Stimulated activated CD4-positive, alpha-beta T cell treated with anti-CD3 and anti-CD28 coated beads, Interleukin-2, amount 100 ng/mL, for 48 hours (primary cell): ENCODE measurements at places on chromosomes 7 and 10.

- no peak for DNase-seq
Measured at GRCh38 chr7:41942468-41943093, 239.7 kb upstream of the INHBA start.

- DNase-seq = no peak
Measured at GRCh38 chr7:148972375-148972774, 55.9 kb downstream of the PDIA4 start.

GRCh38 chr7:37577412-37577811 lies 106.2 kb upstream of the GPR141 start:
- DNase-seq = no peak

DNA sequence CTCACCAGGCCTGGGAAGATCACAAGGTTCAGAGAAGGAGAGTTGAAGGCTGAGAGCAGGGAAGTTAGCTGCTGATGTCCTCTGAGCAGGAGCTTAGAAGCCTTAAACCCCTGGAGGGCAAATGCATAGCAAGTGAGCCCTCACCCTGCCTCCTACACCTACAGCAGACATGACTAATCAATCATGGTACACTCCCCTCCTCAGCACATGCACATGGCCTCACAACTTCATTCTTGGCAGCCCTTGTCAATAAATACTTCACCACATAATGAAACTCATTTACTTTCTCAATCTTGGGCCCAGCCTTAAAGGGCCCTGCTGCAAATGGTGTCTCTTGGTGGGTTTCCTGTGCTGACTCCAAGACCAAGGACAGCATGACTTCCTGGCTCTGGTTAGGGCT lies 12.9 kb downstream of the MMRN2 start:
- no peak for DNase-seq

- DNase-seq = no peak
Measured at GRCh38 chr7:27346531-27347275, 104.1 kb downstream of the EVX1 start.

- peak; percentile 29 for DNase-seq
Measured at GRCh38 chr7:105782391-105783042, 93.9 kb downstream of the ATXN7L1 start.

GRCh38 chr10:95788830-95789229 lies 32.9 kb downstream of the ENTPD1 start:
- no peak for DNase-seq

GRCh38 chr7:47677664-47678063 lies 95.8 kb upstream of the TNS3 start:
- DNase-seq = no peak

DNA sequence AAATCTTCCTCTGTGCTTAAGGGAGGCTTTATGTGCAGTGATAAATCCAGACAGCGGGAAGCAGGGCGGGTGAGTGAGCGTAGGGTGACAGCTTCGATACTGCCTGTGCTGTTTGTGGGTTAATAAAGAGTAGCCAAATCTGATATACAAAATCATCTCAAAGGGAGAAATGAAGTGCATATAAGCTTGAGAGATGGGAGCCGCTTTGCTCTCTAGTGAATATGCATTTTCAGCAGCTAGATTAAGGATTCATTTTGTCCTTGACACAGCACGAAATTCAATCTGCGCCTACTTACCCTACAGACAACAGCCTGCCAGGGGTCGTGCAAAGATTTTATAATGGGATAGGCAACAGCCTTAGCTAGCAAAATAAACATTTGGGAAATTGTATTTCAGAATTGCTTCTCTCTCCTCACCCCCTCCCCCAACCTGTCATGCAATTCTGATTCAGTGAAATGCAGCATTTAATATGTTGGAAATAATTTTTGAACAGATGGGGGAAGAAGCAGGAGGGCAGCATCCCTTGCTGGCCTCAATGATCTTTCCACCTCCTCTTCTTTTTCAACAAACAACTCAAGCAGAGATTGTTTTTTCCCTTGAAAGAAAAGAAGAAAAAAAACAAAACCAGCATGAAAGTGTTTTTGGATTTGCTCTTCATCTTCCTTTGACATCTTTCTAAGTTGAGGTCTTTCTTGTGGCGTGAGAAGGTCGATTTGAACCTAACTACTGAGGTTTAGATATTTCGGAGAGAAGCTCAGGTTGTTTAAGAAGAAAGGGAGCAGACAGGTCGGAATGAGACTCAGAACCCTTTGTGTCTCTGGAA lies 117.9 kb downstream of the AOAH start:
- DNase-seq = no peak

- DNase-seq = no peak
Measured at GRCh38 chr7:138126928-138127327, 50.7 kb downstream of the AKR1D1 start.

DNA sequence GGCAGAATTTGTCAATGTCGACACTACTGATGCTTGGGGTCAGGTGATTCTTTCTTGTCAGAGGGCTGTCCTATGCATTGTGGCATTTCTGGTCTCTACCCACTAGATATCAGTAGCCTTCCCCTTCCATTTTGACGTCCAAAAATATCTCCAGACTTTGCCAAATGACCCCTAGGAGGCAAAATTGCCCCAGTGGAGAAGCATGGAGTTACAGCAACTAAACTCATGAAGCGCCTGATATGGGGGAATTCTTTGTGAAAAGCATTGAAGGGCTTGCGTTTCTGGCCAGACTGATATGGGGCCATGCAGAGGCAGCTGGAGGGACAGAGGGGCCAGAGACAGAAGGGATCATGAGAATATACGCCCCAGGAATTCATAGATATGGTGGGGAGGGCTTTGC lies 43.6 kb downstream of the ADRB1 start:
- DNase-seq = no peak

DNA sequence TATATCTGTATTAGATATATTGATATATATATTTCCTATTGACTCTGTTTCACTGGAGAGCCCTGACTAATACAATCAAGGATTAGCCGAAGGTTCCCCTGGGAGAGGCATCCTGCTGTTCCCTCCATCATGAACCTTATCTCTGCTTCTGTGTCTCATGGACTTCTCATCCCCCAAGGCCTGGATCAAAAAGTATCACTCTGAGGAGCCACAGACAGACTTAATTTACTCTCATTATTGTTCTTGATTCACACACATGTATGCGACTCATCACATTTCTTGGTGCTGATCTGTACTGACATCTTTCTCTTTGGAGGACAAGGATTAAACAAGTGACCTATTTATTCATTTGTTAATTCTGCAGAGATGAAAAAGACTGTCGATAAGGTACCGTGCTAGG lies 550.2 kb downstream of the KCNMA1 start:
- DNase-seq = no peak

DNA sequence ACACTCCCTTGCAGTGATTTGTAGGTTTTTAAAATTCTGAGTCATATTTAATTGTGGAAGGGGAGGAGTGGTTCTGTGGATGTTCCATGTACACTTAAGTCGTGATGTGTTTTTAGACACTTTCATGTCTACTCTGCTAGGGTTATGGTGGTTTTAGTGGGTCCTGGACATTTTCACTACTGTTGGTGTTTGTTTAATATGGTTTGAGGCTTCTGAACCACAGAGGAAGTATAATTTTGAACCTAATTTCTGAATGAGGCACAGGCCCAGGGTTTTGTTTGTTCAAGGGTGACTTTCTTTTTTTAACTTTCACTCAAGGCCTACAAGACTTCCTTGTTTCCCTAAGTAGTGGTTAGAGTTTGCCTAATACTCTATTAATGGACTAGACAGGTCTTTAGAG lies 13.3 kb downstream of the SLC26A5 start:
- no peak for DNase-seq

- DNase-seq = no peak
Measured at GRCh38 chr7:11625669-11626068, 206.3 kb downstream of the THSD7A start.

- peak; percentile 44 for DNase-seq
Measured at GRCh38 chr7:1532456-1533254, 2.2 kb downstream of the MAFK start.

- no peak for DNase-seq
Measured at GRCh38 chr7:70614237-70615045, 517.5 kb upstream of the GALNT17 start.

DNA sequence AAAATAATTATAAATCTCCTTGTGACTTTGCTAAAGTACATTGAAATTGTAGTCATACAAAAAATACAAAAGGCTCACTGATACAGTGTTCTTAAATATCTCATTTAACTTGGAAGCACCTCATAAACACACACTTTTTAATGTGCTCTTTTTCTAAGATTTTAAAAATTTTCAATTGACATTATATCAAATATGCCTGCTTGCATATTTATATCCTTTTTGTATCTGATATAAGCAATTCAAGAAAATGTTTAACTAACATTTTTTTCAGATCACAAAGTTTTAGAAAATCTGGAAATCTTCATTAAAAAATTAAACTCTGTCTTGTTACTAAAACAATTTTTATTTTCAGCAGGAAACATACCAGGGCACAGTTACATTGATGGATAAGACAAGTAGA lies 661.5 kb downstream of the REEP3 start:
- DNase-seq = no peak

DNA sequence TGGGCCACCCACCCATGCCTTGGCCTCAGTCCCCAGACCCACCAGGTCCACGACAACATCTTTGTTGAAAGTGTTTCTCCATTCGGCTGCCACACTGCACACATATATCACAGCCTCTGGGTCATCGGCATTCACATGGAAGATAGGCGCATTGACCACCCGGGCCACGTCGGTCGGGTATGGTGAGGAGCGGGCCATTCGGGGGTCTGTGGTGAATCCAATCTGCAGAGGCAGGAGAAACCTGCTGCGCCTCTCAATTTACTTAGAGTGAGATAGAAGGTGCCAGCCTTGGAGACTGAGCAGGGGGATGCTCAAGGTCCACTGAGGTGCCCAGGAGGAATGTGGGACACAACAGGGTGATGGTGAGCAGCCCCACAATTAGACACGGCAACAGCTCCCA lies 16.4 kb downstream of the OGDHL start:
- DNase-seq = no peak

DNA sequence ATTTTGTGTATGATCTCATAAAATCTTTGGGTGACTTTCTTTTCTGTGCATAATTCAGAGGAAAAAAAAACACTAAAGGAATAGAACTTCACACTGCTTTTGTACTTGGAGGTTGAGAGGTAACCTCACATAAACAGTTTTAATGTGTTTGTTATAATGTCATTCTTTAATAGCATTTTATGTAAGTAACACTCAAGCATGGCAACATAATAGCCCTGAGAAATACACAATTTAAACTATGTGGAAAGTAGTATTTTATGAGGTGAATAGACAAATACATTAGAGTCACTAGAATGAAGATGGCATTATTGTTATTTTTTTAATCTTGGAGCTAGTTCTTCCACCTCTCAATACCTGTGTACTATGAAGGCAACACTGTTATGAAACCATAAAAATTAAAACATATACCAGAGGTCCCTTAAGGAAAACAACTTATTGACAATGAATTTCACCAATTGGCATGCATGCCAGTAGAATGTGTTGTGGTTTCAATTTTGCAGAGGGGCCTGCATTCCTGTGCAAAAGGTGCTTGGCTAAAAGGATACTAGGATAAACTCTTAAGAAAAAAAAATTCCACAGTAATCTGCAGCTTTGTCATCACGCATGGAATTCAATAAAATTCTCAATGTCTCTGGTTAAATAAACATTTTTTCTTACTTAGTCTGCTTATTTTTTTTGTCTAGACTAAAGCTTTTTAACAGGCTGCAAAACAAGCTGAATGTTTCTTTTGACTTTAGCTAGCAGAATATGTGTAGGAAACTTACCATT lies 102.5 kb downstream of the CD36 start:
- no peak for DNase-seq

DNA sequence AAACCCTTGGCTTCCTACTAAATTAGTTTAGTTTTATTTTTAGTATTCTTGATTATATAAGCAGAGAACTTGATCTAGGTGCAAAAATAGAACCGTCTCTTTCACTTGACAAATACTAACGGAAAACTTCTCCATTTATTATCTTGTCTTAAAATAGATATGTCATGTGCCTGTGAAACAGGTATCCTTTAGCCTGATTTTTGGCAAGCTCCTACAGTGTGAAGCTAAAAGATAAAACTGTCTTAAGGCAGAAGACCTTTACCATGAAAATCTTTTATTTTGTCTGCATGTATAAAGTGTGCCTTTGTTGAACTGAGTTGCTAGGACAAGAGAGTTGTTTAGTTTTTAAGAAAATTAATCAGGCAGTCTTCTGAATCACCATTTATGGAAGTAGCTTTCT lies 90.6 kb downstream of the CYP51A1 start:
- DNase-seq = no peak

DNA sequence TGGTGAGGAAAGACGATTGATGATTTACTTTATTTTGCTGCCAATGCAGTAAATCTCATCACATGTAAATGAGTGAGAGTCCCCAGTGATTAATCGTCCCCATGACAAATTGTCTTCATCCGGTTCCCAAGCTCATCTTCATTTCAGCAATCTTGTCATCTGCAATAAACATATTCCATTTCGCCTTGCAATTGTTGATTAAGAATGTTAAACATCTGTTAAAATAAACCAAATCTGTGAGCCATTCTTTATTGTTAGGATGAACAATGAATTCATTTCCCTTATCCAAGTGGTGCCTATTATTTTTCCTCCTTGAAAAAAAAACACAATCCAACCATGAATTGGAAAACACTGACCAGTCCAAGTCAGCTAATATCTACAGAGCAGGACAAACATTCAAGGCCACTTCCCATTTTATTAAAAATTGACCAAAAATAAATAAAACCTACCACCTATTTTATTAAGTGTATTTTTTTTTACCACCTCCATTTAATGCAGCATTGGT lies 36.5 kb downstream of the NPS start:
- DNase-seq = no peak

GRCh38 chr7:96080027-96080426 lies 241.9 kb downstream of the SLC25A13 start:
- DNase-seq = no peak

- DNase-seq = no peak
Measured at GRCh38 chr7:16589881-16590280, 55.7 kb downstream of the ANKMY2 start.

DNA sequence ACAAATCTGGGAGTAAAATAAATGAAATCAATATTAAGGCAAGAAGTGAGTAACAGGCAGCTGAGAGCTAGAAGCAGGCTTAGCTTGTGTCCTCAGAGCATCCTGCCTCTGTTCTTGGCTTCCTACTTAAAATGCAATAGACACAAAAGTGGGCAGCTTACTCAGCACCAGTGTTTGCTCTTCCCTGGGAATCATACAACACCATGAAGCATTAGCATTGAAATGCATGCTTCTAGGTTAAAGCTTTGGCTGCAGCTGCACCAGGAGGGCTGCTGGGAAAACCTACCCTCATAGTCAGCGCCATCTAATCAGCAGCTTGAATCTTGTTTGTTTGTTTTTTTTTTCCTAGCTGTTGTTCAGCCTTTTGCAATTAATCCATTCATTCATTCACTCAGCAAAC lies 104.2 kb upstream of the VWC2 start:
- DNase-seq = no peak

DNA sequence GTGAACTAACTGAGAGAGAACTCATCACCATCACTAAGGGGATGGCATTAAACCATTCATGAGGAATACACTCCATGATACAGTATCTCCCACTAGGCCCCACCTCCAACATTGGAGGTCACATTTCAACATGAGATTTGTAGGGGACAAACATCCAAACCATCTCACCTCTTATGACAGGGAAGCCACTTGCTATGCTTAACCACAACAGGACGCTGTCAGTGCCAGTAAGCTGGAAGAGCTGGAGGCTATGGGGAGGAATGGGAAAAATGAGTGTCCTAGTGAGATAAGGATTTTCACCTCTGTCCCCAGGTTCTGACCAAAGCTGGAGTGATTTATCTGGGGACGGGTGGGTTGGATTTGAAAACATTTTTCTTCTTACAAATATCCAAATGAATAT lies 17.6 kb downstream of the PLCE1 start:
- DNase-seq = no peak

GRCh38 chr7:92432299-92432946 lies 14.9 kb upstream of the GATAD1 start:
- DNase-seq = no peak
